Substantia nigra (tissue), 51 donors: ENCODE measurements at places on chromosomes 16 and 17.

DNA sequence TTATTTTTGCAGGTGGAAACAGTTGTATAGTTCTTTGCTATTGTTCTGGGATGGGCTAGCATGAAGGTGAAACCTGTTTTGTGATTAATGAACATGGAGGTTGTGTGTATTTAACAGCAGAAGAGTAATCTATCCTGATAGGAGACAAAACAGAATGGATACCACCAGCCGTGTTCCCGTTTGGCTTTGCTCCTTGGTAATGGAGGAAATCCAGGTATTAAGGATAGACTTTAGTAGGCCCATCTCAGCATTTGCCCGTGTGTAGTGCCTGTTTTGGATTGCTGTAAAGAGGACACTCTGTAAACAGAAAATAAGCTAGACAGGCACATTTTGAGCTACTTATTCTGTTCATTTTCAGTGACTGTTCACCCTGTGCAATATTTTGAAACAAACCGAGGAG lies 215.1 kb downstream of the RBFOX1 start:
- DNase-seq: no peak

DNA sequence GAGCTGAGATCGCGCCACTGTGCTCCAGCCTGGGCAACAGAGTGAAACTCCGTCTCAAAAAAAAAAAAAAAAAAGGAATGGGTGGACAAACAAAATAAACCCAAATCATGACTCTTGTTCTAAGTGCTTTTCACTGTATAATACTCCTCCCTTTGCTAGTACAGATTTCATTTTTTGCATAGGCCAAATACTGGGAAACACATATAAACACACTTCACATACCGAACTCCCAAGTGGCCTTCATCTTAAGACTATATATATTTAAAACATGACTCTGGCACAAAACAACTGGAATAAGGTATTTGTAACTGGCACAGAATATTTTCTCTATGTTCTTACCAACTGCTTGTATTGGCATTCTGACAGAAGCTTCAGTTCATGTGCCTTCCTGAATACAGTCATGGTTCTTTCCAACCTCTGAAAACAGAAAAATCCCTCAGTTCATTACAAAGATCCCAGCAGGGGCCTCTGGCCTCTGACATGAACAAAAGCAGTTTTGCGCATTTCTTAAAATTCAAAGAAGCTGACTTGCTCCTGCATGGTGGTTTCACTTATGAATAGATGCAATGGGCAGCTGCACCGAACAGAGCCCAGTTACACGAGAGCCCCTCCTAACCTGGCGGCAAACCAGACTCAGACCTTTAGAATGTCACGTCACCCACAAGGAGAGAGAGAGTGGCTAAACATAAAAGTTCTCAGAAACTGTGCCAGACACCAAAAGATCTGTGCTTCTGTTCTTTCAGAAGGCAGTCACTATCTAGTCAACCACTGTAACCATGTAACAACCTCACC lies 19.1 kb upstream of the COPRS start:
- DNase-seq: no peak

- no peak for DNase-seq
Observed at GRCh38 chr17:55324296-55324978, 59.7 kb downstream of the HLF start.

DNA sequence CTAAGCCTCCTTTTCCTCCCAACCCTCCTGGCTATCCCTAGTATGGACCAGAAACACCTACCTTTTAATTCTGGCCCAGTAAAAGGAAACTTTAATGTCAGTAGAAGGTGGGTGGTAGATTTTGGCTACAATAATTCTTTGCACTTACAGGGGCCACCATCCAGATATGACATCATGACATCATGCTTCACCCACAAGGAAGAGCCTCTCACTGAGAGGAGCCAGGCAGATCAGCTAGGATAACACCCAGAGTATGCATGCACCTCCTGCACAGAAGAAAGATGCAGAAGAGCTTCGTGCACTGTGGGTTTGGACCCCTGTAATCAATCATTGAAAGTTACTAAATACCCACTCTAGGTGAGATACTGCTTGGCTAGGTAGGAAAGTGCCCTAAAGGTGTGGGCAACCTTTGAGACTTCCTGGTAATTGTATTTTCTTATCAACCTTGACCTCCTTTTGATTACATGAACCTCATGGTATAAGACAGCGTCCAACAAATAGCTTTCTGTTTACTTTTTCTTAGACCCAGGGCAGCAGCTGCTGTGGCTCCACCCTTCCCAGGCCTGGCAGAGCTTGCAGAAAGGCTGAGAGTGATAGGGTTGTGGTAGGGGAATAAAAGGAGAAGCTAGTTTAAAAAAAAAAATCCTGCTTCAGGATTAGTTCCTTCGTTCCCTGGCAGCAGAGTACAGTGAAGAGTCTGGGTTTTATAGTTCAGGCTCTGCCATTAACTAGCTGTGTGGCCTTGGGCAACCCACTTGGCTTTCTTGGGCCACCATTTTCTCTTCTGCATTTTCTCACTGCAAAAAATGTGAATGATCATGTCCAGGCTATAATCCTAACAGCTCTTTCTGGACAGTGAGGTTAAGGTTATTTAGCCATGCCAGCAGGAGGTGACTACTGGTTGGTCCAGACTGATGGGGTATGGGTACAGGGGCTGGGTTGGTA lies 6.2 kb downstream of the MAP3K14 start:
- no peak for DNase-seq

GRCh38 chr16:22734368-22734767 lies 79.6 kb upstream of the HS3ST2 start:
- no peak for DNase-seq

- no peak for DNase-seq
Observed at GRCh38 chr16:70257391-70257790, 5.7 kb upstream of the EXOSC6 start.

GRCh38 chr17:323181-323580 lies 29.4 kb downstream of the RPH3AL start:
- DNase-seq: no peak

DNA sequence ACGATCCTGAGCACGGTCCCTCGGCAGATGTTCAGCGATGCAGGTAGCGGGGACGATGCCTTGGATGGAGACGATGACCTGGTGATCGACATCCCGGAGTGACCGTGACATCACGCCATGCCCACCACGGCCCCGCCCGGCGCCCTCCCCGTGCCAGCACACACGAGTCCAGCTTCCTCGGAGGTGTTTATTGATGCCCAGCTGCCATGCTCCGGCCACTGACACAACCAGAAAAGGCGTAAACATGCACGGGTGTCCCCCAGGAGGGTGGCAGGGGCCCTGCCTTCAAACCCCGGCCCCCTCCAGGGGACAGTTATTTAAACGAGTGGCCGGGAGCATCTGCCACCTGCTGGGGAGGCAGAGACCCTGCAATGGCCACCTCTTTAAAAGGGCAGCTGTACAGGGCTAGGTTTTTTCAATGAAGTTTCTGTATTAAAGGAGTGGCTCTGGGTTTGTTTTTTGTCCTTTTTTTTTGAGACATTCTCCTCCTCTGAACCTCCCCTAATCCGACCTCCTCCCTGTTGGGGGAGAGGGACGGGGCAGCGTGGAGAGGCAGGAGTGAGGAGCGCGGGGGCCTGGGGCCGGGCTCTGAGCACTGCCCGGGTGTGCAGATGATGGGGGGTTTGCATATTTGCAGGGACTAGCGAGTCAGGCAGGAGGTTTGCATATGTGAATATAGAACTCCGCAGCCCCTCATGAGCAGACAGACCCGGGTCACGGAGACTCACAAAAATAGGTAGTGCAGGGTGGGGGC lies 5.3 kb downstream of the DOC2A start:
- peak; percentile 16 for DNase-seq

- DNase-seq: no peak
Observed at GRCh38 chr17:65048441-65048840, 8.1 kb downstream of the GNA13 start.

DNA sequence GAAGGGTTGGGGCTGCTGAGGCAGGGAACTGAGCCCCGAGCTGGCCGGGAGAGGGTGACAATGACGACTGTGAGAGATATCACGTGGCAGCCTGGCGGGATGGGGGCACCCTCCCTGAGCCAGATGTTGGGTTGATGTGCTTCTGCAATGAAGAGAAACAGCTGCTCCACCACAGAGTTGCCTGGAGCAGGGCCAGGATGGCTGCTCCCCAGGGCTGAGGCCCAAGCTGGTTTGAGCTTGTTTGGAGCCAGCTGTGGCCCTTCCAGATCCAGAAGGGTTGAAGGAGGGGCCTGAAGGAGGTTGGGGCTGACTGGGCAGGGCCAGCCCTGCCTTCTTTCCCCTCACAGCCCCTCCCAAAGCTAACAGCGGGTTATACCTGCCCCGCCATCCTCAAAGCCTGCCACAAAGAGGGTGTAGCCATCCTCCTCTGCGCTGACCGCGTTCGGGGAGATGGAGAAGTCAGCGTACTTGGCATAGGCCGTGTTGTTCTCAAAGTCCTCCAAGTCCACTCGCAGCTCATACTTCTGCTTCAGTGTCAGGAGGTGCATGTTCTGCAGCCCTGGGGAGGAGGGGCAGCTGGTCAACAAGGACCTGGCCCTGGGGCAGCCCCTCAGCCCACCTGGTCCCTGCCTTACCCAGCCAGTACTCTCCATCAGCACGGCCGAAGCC lies 2.1 kb downstream of the MFAP4 start:
- peak; percentile 47 for DNase-seq

GRCh38 chr17:2712300-2713043 lies 908 bp upstream of the CLUH start:
- no peak for DNase-seq

DNA sequence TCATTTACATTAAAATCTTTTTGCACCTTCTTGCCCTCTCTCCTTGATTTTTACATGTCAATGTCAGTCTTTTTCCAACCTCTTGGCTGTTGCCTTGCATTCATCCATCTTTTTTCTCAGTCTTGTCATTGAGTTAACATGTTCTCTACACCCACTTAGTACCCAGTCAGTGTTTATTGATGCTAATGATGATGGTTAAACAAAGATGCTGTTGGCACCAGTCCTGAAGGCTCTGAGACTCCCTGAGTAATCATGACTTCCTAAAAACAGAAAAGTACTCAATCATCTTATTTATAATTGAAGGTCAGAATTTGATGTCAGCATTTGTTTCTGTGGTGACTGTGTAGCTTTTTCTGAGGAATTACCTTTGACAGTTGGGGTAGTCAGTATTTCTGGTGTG lies 104.5 kb downstream of the NLK start:
- DNase-seq: no peak

GRCh38 chr16:10756574-10756973 lies 12.9 kb downstream of the NUBP1 start:
- no peak for DNase-seq

- no peak for DNase-seq
Observed at GRCh38 chr16:73071131-73071940, 23.4 kb upstream of the ZFHX3 start.

GRCh38 chr16:68389006-68389405 lies 59.3 kb downstream of the SMPD3 start:
- no peak for DNase-seq

DNA sequence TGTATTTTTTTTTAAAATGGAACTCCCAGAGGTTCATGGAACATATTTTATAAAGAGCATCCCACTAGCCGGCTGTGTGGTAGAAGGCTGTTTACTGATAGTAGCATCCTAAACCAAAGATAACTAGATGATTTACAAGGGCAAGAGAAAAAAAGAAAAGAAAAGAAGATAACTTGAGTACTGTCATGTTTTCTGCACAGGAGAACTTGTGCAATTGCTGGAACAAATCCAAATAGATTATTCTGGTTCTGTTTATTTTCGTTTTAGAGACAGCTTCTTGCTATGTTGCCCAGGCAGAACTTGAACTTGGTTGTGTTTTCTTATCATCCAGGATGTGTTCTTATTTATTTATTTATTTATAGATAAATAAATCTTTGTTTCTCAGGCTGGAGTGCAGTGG lies 20.9 kb upstream of the PPM1D start:
- no peak for DNase-seq

DNA sequence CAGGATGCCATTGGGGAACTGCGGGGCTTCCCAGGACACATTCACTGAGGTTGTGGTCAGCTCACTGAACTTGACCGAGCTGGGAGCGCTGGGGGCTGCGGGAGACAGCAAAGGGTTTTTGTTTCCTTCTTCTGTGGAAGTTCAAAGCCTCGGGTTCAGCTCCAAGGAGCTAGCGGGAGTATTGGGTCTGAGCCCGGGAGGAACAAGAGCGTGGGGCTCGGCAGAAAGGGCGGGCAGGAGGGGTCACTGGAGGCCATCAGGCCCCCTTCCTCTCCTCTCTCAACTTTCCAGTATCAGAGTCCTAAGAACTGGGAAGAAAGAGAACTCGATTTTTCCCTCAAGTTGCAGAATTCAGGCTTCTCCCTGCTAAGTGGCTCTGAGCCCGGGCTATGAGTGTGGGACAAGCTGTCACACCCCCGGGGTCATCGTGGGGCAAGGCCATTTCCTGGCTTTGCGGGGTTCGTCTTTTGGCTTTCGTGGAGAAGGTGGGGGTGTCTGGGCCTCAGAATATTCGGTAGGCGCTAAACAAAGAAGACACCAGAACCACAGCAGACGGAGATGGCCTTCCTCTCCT lies 53.6 kb upstream of the CDC42EP4 start:
- no peak for DNase-seq

- no peak for DNase-seq
Observed at GRCh38 chr16:84321932-84322331, 27.3 kb downstream of the WFDC1 start.

DNA sequence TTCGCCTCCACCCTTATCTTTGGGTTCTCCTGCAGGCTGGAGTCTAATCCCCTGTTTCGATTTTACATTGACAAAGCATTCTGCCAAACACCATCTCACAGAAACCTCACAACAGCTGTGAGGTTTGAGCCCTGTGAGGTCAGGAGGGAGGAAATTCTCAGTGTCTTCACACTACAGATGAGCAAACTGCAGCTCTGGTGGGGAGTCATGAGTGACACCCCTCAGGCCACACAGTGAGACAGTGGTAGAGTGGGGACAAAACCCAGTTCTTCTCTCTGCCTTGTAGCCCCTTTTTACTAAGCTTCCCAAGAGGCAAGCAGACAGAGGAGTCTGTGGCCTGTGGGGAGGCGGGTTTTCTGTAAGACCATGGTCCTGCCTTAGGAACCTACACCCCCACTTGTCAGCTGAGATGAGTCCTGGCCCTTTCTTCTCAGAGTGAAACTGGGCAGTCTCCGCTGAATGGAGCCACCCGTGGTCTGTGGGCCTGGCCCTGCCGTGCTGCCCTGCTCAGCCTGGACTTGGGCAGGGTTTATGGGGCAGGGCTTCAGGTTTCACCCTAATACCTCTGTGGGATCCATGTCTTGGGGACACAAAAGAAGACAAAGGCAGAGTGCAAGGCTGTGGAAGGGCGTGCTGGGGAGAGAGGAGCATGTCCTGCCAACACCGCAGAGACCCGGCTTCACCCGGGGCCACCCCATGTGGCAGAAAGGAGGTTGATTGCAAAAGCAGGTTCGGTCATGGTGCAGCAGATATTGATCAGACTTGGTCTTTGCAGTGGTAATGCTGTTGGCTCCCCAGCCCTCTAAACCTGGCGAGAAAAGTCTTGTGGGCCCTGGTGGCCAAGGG lies 59.0 kb downstream of the ABR start:
- DNase-seq: no peak

GRCh38 chr16:10971560-10971961 lies 27.2 kb downstream of the CLEC16A start:
- DNase-seq: no peak

- DNase-seq: peak; percentile 22
Observed at GRCh38 chr17:74369221-74369620, 1.9 kb downstream of the GPR142 start.

GRCh38 chr16:80719573-80719972 lies 84.8 kb downstream of the CDYL2 start:
- no peak for DNase-seq
